ENCODE measurements at places on chromosomes 11 and 22.
A peak's percentile ranks its signal among the peaks of the same experiment; 100 is the strongest.

DNA sequence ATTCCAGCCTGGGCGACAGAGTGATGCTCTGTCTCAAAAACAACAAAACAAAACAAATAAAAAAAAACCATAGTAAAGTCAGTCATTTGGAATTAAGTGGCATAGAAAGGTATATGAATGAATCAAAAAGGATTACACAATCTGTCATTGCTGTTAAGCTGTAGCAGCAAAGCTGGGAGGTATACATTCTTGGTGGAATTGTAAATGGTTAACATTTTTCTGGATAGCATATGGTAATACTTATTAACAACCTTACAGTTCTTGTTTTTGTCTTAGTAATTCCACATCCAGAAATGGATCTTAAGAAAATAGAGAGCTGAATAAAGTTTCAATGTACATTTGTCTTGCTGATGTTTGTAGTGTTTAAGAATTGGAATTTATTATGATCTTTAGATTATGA lies 30.0 kb downstream of the DDX10 start:
- DNase-seq = no peak

DNA sequence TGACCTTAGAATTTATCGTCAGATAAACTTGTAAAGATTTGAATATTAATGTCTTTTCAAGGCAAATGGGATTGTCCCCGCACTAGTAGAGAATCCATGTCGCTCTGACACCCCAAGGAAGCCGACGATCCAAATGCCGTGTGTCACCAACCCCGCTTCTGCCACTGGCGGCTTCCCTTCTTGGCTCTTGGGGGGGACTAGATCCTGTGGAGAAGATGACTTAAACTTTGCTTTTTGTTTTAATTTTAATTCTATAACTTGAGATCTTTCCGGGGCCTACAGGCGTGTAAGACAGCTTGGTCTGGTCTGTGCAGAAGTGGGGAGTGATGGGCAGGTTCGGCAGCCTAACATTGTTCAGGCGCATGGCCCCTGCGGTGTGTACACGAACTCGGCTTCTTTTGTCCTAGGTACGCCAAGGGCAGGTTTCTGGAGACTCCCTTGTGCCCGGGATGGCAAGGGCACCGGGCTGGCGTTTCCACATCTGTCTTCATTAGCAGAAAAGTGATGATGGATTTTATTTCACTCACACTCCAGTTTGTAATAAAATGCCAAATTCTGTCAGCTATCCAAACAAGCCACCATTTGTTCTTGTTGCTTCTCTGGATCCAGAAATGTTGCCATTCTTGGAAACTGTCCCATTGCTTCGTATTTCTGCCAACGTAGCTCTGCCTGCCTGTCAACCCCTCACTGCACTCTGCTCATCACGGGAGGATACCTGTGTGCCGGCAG lies 6.7 kb downstream of the YDJC start:
- DNase-seq = no peak

DNA sequence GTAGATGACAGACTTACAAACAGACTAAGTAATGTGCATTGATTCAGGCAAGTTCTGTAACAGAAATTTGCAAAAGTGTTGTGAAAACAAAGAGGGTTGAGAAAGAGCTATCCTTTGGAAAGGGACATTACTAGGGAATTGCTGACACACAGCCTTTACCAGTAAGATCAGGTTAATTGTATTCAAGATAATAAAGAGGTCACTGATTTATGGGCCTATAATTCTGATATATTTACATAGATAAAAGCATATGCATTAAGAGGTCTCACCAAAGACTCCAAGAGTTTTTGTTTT lies 138.7 kb downstream of the MAML2 start:
- DNase-seq = no peak

DNA sequence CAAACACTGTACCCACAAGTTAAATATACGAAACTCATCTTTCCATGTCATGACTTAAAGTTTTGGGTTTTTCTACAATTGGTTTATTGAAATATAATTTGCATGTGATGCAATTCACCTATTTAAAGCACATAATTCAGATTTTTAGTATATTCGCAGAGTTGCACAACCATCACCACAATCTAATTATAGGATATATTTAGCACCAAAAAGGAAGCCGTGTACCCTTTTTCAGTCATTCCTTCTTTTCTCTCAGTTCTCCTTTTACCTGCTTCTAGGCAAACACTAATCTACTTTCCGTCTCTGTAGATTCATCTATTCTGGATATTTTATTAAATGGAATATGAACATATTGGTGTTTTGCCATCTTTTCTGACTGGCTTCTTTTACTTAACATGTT lies 1458.1 kb upstream of the TENM4 start:
- DNase-seq = no peak

- peak; percentile 91 for DNase-seq
These were observed at the start of gene PLCB3 for GRCh38 chr11:64251016-64251752. Gene PLCB3, plus strand, starts transcription at chr11:64251530. Its CDS starts 120 bp downstream, at chr11:64251650.

DNA sequence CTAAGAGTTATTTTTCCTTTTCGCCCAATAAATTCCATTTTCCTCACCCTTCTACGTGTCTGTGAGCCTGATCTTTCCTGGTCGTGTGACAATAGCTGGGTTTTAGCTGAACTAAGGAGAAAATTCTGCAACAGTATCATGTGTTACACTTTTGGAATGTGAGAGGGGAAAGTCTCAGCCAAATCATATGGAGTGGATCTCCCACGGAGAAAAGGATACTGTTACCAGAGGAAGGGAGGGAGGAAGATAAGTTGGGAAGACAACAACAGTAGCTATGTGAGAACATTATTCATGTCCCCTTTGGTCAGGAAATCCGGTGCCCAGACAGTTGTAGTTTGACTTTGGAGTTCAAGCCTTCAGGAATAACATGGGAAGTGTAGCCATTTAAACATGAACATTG lies 584.0 kb upstream of the RAG2 start:
- DNase-seq = no peak

DNA sequence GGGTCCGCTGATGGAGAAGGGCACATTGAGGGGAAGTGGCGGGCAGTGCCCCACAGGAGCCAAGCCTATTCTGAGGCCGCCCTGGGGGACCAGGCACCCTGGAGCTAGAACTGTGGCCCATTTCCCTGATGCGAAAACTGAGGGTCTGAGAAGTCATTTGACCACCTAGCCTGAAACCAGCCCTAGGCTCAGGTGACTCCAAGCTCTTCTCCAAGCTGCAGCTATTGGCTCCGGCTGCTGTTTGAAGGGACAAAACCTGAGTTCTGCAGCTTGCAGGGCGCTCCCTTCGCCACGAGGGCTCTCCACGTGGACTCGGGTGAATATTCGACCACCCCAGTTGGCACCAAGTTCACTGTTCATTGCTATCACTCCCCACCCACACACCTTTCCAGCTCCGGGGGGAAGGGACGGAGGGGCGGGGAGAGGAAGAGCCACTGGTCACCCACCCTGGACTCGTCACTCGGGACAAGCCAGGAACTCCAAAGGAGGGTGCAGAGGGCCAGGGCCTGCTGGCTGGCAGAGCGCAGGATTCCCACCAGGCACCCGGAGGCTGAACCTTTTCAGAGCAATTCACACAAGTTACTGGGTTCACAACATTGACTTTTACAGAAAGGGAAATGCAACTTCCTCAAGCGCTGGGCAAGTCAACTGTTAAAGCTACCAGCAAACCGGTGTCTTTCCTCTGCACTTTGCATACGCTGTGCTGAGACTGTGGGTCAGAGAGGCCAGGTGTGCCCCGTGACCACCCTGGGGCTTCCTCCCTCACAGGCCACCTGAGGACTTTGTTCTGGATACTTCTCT lies 1.1 kb upstream of the RAC2 start:
- peak; percentile 56 for DNase-seq

DNA sequence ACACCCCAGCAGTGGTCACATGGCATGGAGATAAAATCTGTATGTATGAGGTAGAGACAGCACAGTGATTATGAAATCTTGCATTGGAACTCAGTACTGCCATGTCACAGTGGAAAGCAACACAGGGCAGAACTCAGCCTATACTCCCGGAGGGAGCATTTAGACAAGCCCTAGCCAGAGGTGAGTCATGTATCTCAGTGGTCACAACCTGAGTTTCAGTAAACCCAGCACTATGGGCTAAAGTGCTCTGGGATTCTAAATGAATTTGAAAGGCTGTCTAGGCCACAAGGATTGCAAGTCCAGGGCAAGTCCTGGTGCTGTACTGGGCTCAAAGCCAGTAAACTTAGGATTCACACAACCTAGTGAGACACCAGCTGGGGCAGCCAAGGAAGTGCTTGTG lies 1717.1 kb upstream of the RAG2 start:
- DNase-seq = no peak

GRCh38 chr22:35462498-35463230 lies 62.7 kb downstream of the MCM5 start:
- DNase-seq = no peak

DNA sequence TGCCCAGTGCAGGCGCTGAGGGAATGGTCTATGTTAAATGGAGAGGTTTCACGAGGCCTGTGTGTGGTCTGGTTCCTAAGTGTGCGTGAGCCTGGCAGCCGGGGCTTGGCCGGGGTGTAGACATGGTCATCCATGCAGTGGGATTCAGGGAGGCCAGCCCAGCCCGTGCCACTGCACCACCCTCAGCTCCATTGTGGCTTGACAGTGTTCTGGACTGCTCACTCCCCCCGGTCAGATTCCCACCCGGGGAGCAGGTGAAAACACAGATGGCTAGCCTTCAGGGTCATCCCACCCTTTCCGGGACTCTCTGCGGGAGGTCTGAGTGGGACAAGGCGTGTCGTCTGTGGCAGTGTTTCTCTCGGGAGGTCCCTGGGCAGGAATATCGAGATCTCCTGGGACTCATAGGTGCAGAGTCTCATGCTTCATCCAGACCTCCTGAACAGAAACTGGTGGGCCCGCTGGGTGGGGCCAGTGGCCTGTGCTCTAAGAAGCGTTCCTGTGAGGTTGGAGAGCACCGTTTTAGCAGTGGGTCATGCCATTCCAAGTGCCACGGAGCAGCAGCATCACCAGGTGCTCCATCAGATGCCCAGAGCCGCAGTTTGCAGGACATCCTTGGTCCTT lies 52.3 kb downstream of the ST14 start:
- no peak for DNase-seq

DNA sequence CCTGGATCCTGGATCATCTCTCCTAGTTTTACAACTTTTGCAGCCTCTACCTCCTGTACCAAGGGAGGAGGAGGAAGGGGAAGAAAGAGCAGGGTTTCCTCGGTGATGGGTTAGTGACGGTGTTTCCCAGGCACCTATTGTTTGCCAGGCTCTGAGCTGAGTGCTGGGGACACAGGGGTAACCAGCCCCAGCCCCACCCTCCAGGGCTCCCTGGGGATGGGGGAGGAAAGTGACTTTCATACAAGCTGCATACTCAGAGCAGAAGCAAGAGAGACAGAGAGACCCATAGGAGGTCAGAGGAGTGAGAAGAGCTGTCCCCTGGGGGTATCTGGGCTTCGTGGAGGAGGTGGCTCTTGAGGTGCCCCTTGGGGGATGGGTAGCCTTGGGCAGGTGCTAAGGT lies 89.4 kb upstream of the THY1 start:
- DNase-seq = no peak

GRCh38 chr22:48807155-48807554 lies 1020.5 kb downstream of the BRD1 start:
- no peak for DNase-seq

- no peak for DNase-seq
These were observed 18.4 kb downstream of the CUL5 start for GRCh38 chr11:108027057-108027456.

DNA sequence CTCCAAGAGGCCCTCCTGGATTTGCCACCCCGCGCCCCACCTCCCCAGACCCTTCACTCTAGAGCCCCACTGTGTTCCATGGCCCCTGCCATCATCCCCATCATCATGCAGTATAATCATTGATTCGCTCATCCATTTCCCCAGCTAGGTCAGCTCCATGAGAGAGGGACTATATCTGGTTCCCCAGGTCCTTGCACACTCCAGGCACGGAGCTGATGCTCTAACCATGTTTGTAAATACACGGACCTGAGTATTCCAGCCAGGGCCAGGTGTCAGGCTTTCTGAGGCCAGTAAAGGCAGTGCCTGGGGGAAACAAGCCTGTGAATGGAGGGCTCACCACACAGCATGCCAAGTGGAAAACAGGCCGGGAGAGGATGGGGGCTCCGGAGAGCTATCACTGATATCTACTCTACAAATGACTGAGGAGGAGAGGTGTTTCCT lies 27.1 kb upstream of the OAF start:
- no peak for DNase-seq

GRCh38 chr22:25494774-25495173 lies 69.7 kb upstream of the GRK3 start:
- DNase-seq = peak; percentile 56

- no peak for DNase-seq
These were observed 7.4 kb downstream of the B4GALNT4 start for GRCh38 chr11:376531-377173.

- no peak for DNase-seq
These were observed at the start of gene MYO7A for GRCh38 chr11:77127920-77128691. Gene MYO7A, plus strand, starts transcription at chr11:77128246. Its CDS starts 2,389 bp downstream, at chr11:77130635.

DNA sequence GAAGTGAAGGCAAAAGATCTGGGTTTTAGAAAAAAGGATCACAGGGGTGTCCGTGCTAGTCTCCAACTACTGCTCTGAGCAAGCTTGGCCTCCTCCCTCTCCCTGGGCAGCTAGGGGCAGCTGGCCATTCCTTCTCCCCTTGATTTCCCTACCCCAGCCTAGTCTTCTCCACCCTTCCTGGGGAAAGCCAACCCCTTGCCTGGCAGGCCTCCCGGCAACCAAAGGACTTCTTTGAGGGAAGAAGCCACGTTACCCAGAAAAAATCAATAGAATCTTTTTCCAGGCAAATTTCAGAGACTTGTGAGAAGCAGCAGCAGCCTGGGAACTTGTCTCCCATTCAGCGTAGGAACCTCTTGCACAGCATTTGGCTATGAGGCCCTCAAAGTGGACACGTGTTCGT lies 91.5 kb downstream of the MIAT start:
- DNase-seq = no peak

GRCh38 chr11:132626446-132626845 lies 905.9 kb downstream of the OPCML start:
- no peak for DNase-seq

DNA sequence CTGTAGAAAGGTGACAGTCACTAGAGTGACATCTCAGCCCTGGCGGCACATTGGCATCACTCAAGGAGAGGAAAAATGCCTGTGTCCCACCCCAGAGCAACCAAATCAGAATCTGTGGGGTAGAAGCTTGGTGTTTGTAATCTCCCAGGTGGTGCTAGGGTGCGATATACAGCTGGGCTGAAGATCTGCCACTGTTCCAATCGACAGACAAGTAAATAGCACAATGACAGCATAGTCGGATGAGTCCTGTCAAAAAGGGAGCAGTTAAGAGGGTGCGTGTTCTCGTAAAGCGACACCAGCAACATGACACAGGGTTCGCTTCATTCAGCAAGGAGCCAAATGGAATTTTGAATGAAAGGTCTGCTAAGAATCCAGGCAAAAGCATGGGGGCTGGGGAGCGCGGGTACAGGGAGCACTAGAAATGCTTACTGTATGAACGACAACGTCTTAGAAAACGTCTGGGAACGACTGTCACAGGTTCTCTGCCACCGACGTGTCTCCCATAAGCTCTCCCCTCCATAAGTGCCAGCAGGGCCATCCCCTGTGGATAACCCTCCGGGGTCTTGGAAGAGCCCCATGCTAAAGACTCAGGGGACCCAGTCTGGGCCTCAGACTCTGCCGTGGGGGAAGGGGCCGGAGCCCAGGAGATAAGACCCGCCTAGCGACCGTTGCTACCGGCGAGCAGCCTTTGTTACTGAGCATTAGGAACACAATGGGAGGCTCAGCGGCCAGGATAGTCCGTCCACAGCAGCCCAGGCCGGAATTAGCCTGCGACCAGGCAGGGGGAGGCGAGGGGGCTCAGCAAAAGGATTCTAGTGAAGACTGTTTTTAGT lies 20.8 kb downstream of the ADA2 start:
- no peak for DNase-seq

All from GM10248 (cell line).